Activated CD4-positive, alpha-beta T cell treated with anti-CD3 and anti-CD28 coated beads, Interleukin-2, amount 50 U/mL, for 24 hours (primary cell): ENCODE measurements at places on chromosomes 1 and 21.

- DNase-seq: no peak
Observed at GRCh38 chr1:18035145-18035544, 72.5 kb upstream of the IGSF21 start.

DNA sequence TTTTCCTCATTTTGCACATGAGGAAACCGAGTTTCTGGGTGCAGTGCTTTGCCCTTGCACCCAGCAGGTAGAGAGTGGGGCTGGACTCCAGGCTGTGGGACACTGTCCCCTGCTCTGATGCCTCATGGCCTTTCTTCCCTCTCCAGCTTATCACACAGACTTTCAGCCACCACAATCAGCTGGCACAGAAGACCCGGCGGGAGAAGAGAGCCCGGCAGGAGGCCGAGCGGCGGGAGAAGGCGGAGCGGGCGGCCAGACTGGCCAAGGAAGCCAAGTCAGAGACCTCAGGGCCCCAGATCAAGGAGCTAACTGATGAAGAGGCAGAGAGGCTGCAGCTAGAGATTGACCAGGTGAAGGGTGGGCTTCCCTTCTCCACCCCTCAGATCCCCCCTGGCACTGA lies 19.0 kb downstream of the KDF1 start:
- no peak for DNase-seq

GRCh38 chr1:171188388-171189266 lies 3.5 kb downstream of the FMO2 start:
- DNase-seq: no peak

- DNase-seq: peak; percentile 24
Observed at GRCh38 chr1:112956544-112957132, 642 bp upstream of the SLC16A1 start.

- peak; percentile 7 for DNase-seq
Observed at GRCh38 chr1:246971090-246971721, 36.7 kb downstream of the ZNF695 start.

- DNase-seq: no peak
Observed at GRCh38 chr1:19484798-19485361, 459 bp downstream of the CAPZB start.

GRCh38 chr21:28604946-28605537 lies 387.6 kb downstream of the LTN1 start:
- DNase-seq: no peak

DNA sequence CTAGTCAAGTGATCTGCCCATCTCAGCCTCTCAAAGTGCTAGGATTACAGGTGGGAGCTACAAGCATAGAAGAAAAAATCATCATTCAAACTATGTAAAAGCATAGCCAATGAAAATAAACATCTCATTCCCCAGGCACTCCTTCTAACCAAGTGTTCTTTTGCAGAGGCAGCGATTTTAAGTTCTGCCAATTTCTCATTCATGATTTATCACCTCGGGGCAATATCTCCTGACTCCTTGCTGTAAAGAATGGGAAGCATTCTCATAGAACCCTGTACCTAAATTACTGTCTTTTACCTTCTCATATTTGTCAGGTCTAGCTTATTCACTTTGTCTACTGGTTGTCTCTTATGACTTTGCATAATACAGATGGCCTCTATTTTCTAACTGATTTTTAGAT lies 32.5 kb upstream of the IVNS1ABP start:
- no peak for DNase-seq

DNA sequence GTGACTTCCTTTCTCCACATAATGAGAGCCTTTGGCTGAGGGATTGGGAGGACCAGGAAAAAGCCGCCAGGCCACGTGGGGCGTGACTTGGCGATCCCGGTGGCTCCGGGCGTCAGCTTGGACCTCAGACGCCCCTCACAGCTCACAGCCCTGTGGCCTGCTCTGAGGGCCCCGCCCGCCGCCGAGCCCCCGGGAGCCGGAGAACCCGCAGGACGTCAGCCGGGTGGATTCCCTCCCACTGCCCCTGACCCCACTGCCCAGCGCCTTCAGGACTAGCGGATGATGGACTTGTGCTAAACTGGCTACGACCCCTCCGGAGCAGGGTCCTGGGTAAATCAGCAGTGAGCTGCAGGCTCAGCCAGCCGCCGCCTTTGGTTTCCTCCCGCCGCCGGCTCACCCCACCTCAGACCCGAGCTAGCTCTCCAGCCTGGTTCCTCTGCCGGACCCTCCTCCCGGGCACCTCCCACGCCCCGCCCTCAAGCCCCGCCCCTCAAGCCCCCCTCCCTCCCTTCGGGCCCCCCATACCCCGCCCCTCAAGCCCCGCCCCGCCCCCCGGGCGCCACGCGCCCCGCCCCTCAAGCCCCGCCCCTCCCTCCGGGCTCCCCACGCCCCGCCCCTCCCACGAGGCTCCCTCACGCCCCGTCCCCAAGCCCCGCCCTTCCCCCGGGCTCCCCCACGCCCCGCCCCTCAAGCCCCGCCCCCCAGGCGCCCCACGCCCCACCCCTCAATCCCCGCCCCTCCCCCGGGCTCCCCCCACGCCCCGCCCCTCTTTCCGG lies 10.0 kb upstream of the FAAP20 start:
- DNase-seq: no peak
